Stimulated activated CD8-positive, alpha-beta memory T cell treated with anti-CD3 and anti-CD28 coated beads, Interleukin-4, amount 100 ng/mL, for 1 hour (primary cell): ENCODE measurements at places on chromosomes 16 and 17.
A peak's percentile ranks its signal among the peaks of the same experiment; 100 is the strongest.

DNA sequence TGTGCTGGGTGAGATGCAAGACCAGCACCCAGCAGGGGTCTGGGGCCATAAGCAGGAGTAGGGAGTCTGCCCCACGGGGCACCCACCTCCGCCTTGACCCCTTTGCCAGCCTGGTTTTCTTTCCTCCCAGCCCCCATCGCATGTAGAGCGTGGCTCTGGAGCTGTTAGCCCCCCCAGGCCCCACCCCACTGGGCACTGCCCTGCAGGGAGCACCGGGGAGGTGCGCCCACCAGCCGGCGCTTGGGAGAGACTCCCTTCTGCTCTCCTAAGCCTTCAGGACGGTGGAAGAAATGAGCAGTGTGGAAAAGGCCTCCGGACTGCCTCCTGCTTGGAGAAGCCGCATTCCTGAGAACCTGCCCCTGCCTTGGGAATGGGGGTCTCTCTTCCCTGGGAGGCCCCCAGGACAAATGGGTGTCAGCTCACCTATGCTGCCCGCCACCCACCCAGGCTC is 186.2 kb downstream of the IRF8 start:
- DNase-seq: no peak

GRCh38 chr17:81298991-81299738 is 4.1 kb upstream of the SLC38A10 start:
- no peak for DNase-seq

- DNase-seq: no peak
These were observed 10.1 kb upstream of the TMEM208 start for GRCh38 chr16:67216612-67217490.

DNA sequence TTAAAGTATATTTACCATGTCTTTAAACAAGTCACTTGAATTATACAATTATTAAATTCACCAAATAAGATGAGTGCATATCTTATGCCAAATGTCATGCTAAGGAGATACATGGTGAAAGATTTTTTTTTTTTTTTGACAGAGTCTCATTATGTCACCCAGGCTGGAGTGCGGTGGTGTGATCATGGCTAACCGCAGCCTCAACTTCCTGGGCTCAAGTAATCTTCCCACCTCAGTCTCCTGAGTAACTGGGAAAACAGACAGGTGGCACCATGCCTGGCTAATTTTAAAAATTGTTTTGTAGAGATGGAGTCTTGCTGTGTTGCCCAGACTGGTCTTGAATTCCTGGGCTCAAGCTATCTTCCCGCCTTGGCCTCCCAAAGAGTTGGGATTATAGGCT is 149.0 kb upstream of the GOT2 start:
- DNase-seq: no peak

DNA sequence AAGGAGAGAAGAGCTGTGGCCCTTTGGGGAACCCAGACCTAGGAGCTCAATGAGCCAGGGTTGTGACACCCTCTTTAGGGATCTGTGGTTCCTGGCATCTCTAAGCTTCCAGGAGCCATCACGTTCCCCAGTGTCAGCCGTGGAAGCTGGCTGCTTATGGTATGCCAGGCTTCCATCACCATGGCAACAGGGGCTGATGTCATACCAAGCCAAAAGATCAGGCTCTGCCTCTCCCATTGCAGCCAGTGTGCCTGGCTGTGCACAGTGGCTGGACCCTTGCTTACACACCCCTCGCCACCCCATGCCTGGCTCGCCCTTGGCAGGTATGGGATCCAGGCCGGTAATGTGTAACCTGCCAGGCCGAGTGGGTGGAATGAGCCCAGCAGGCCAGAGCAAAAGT is 91.1 kb downstream of the SSH2 start:
- DNase-seq: no peak

GRCh38 chr16:14525596-14525995 is 104.5 kb downstream of the PARN start:
- no peak for DNase-seq

- DNase-seq: peak; percentile 12
These were observed 30.8 kb downstream of the FANCA start for GRCh38 chr16:89785523-89786155.

DNA sequence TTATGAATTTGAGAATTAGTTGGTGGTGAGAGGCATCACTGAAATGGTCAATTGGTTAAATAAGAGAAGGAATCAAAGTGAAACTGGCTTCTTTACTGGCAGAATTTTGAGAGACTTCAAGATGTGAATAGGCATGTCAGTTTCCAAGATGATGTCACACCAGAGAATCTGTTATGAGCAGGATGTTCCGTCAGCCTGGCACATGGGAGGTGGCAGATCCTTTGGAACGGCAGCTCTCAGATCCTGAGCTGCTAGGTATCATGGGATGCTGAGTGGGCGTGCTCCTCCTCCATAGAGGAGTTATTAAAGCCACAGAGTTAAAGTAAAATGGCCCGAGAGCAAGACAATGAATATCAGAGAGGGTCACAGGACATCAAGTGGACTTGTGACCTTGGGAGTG is 444.3 kb upstream of the HSBP1 start:
- DNase-seq: no peak

- no peak for DNase-seq
These were observed 69.7 kb upstream of the FA2H start for GRCh38 chr16:74844041-74844980.
